ENCODE measurements at places on chromosomes 11 and 22. TPM values are rescaled to one million over a fixed set of nuclear protein-coding genes. Genes with fewer than 3 reads are reported as not detected.

DNA sequence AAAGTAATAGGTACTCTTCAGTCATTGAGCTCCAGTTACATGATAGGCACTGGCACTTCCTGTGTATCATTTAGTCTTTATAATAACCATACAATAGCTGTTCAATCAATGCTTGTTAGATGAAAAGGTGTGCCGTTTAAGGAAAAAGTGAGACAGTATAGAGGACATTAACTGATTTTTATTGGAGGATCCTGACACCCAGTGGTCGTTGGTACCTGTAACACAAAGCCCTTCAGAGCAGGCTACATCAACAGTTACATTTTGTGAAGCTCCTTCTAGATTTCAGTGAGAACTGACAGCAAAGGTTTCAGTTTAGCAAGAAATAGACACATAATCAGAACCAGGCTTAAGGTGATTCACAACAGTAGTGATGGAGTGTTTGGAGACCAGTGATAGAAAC, 44.2 kb downstream of the CCDC81 start:
- H3K27ac ChIP-seq, result no peak overlapping the region
- no peak for DNase-seq

OR4D11 gene
- total RNA-seq, result not detected

DNA sequence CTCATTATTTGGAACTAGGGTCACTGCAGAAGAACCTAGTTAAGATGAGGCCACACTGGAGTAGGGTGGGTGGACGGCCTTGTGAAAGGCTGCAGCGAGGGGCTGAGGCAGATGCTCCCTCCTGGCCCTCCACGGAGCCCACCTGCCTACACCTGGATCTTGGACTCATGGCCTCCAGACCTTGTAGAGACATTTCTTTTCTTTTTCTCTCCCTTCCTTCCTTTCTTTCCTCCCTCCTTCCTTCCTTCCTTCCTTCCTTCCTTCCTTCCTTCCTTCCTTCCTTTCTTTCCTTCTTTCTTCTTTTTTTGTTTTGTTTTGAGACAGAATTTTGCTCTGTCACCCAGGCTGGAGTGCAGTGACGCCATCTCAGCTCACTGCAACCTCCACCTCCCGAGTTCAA, 26.6 kb downstream of the DUSP8 start:
- no peak overlapping the region for H3K4me3 ChIP-seq
- H3K4me1 ChIP-seq, result no peaks in the 10 kb centered on the region
- peaks cover 8% of the 10 kb centered on the region for H3K27me3 ChIP-seq
- no peak overlapping the region for H3K27ac ChIP-seq
- H3K36me3 ChIP-seq, result no peaks in the 10 kb centered on the region
- no peak for DNase-seq

GRCh38 chr11:65525546-65526480, 930 bp downstream of the SCYL1 start:
- no peaks in the 10 kb centered on the region for H3K4me1 ChIP-seq
- peaks cover 13% of the 10 kb centered on the region for H3K36me3 ChIP-seq
- H3K4me3 ChIP-seq, result peak overlapping the region; percentile 82
- no peaks in the 10 kb centered on the region for H3K27me3 ChIP-seq
- no peak overlapping the region for H3K27ac ChIP-seq

DNA sequence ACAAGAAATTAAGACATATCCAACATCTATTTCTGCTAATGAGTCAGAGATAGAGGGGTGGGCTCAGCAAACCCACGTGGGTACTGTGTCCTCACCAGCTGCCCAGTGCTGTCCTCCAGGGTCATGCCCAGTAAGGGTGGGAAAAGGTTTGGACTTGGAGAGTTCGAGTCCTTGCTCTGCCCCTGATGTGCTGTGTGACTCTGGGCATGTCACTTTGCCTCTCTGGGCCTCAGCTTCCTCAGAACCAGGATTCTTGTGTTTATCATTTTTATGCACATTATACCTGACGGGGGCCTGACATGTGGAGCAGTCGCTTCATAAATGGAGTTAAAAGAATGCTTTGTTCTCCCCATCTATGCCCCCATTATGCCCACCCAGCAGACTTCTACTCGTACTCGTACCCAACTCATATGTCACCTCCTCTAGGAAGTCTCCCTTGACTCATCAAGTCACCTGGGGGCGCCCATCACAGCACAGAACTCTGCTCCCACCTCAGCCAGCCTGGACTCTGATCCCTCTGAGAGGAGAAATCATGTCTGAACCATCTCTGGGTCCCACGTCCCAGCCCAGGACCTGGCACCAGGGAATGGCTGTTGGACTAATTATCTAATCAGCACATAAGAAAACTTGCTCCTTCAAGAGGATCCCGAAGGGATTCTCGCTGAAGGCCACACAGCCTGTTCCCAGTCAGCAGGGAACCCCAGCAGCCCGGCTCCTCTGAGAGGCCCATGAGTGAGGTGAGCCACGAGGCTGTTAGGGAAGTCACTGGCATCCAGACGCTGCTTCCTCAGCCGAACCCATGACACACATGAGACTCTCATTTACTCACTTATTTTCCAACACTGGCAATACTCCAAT, 38.7 kb upstream of the TSKU start:
- no peaks in the 10 kb centered on the region for H3K36me3 ChIP-seq
- DNase-seq, result no peak
- no peaks in the 10 kb centered on the region for H3K27me3 ChIP-seq
- no peak overlapping the region for H3K4me3 ChIP-seq

CALCA gene
- 0.29 TPM for total RNA-seq

CATSPER1 gene
- not detected for total RNA-seq

DNA sequence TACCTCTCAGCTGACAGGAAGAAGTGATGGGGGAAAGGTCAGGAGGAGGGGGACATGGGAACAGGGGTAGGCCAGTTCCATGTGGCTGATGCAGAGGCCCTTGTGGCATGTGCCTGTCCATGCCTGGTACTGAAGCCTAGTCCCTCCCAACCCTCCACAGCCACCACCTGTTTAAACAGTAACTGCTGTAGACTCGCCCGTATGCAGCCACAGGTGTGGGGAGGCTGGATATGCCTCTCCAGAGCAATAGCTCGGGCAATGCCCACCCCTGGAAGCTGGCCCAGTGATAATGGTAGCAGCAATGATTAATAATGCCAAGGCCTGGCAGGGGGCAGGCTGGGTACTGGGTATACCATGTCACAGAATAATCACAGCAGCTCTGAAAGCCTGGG, 2.3 kb downstream of the SMTN start:
- DNase-seq, result no peak
- H3K4me1 ChIP-seq, result no peaks in the 10 kb centered on the region
- no peaks in the 10 kb centered on the region for H3K36me3 ChIP-seq
- H3K4me3 ChIP-seq, result peak overlapping the region; percentile 90

ART1 gene
- total RNA-seq, result not detected

- H3K27ac ChIP-seq, result no peak overlapping the region
- H3K36me3 ChIP-seq, result no peaks in the 10 kb centered on the region
- no peak overlapping the region for H3K4me3 ChIP-seq
- H3K4me1 ChIP-seq, result no peaks in the 10 kb centered on the region
- H3K27me3 ChIP-seq, result no peaks in the 10 kb centered on the region
These were observed 280.5 kb downstream of the TBC1D22A start for GRCh38 chr22:47042861-47043496.

DNA sequence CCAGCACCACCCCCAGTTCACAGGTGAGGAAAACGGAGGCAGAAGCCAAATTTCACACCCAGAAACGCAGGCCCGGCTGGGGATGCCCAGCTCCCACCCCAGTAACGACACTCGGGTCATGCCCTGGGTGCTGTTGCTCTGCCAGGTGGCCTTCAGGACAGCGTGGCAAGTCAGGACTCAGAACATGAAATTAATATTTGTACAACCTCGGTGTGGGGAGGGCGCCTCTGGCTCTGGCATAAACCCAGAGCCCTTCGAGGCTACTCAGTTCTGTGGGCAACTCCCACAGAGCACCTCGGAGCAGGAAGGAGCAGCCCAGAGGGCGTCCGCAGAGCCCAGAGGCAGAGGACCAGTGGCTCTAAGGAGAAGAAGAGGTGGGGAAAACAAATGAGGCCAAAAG, 71.6 kb downstream of the CELSR1 start:
- H3K4me1 ChIP-seq, result no peaks in the 10 kb centered on the region
- no peaks in the 10 kb centered on the region for H3K27me3 ChIP-seq
- DNase-seq, result no peak
- H3K36me3 ChIP-seq, result peaks cover 1% of the 10 kb centered on the region
- H3K27ac ChIP-seq, result no peak overlapping the region
- H3K4me3 ChIP-seq, result no peak overlapping the region

- no peaks in the 10 kb centered on the region for H3K27me3 ChIP-seq
- H3K4me1 ChIP-seq, result no peaks in the 10 kb centered on the region
- no peaks in the 10 kb centered on the region for H3K36me3 ChIP-seq
- H3K4me3 ChIP-seq, result no peak overlapping the region
- peak; percentile 72 for DNase-seq
These were observed 17.4 kb upstream of the YWHAH start for GRCh38 chr22:31926969-31927368.

DNA sequence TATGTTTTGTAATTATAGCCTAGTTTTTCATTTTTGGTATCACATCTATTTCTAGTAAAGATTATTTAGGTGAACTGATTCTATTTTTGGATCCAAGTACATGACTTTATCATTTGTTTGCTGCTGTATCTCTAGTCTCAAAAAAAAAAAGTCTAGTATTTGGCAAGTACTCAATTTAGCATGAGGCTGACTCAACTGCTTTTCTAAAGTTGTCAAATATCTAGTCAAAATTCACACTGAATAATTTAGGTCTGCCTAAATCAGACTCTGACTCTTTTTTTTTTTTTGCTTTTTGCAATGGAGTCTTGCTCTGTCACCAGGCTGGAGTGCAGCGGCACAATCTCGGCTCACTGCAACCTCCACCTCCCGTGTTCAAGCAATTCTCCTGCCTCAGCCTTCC, 2.4 kb downstream of the OOSP4A start:
- H3K36me3 ChIP-seq, result no peaks in the 10 kb centered on the region
- H3K27ac ChIP-seq, result no peak overlapping the region
- no peak overlapping the region for H3K4me3 ChIP-seq
- H3K27me3 ChIP-seq, result no peaks in the 10 kb centered on the region

GRCh38 chr11:64718780-64719124, 4.2 kb downstream of the NRXN2 start:
- no peak for DNase-seq
- H3K36me3 ChIP-seq, result no peaks in the 10 kb centered on the region
- no peaks in the 10 kb centered on the region for H3K4me1 ChIP-seq
- H3K27ac ChIP-seq, result no peak overlapping the region

DNA sequence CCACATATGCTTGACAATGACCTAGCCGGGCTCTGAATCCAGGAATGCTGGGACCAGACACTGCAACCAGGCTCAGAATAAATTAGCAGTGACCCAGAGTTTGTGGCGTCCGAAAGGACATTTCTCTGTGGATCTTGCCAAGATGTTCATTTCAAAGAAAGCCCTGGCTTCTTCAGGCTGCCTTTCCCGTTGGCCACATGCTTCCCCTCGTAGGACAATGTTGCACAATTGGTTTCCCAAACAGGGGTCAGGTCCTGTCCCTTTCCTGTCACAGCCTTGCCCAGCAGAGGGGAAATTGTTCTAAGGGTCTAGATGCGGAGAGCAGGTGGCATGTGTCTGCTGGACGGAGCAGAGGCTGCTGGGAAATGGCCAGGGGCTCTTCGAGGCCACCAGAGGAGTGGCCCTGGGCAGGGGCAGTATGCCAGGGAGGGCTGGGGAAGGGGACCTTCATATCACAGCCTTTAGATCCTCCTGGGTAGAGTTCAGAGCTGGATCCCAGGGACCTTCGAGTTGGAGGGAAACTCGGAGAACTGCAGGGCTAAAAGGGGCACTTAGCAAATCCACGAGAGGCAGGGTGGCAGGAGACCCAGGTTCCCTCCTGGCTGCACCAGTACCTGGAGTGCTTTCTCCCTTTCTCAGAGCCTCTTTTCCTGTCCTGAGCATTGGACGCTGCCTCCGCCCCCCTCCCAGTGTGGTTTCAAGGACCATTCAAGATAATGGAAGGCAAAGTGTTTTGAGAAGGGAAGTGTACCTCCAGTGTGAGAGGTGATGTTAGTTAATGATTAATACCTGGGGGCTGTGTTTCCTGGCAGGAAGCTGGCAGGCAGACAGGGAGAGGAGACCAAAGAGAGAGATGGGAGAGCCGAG, 42.3 kb downstream of the C11orf96 start:
- H3K27me3 ChIP-seq, result no peaks in the 10 kb centered on the region
- no peak overlapping the region for H3K4me3 ChIP-seq
- H3K36me3 ChIP-seq, result no peaks in the 10 kb centered on the region

IFITM2 gene
- 421 TPM for total RNA-seq

DNA sequence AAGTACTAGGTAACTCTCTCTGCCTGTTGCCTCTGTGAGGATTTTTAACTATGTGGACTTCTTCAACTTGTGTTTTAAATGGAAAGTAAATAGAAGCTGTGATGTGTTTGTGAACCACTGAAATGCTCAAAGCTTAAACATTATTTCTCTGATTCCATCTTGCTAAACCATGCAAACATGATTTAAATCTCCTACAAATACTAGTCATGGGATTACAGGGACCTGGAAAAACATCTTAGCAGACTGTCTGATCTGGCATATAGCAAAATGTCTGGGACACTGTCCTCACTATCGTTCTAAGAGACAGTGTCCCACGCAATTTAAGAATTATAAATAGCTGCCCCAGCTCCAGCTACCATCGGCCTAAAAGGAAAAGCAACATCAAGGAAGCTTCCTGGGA, 914.5 kb upstream of the FAT3 start:
- no peak overlapping the region for H3K4me3 ChIP-seq
- no peaks in the 10 kb centered on the region for H3K4me1 ChIP-seq
- no peak for DNase-seq
- no peaks in the 10 kb centered on the region for H3K27me3 ChIP-seq
- no peak overlapping the region for H3K27ac ChIP-seq

- H3K4me1 ChIP-seq, result no peaks in the 10 kb centered on the region
- DNase-seq, result no peak
- no peak overlapping the region for H3K27ac ChIP-seq
- peak overlapping the region; percentile 63 for H3K4me3 ChIP-seq
- H3K27me3 ChIP-seq, result no peaks in the 10 kb centered on the region
- H3K36me3 ChIP-seq, result peaks cover 14% of the 10 kb centered on the region
These were observed 2.2 kb downstream of the EML3 start for GRCh38 chr11:62610403-62610802.

DNA sequence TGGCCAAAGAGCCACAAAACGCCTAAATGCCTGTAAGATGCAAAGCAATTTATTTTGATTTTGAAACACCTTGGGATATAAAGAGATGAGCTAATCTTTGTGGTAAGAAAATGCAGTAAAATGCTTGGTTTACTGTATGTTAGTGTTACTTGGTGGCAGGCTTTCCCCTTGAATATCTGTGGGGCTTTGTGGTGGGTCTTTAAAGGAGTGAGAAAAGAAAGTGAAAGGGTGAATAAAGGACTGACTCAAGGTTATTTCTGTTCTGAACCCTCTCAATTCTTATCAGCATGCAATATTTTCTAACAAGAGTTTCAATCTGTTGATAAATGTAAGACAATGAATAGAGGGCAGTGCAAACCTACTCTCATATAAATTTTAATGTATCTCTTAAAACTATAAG, 1555.9 kb upstream of the RAG2 start:
- DNase-seq, result no peak
- no peak overlapping the region for H3K27ac ChIP-seq
- H3K4me3 ChIP-seq, result no peak overlapping the region
- no peaks in the 10 kb centered on the region for H3K36me3 ChIP-seq
- peaks cover 2% of the 10 kb centered on the region for H3K4me1 ChIP-seq

Data from H9 (cell line).